A172 (cell line): ENCODE measurements at places on chromosomes 1 and 21.

GRCh38 chr1:198330982-198331615 lies 174.3 kb downstream of the NEK7 start:
- no peak for DNase-seq

- no peak for DNase-seq
Measured at GRCh38 chr1:36359383-36359782, 26.3 kb downstream of the STK40 start.

GRCh38 chr1:159927849-159928431 lies 2.6 kb upstream of the TAGLN2 start:
- no peak for DNase-seq

DNA sequence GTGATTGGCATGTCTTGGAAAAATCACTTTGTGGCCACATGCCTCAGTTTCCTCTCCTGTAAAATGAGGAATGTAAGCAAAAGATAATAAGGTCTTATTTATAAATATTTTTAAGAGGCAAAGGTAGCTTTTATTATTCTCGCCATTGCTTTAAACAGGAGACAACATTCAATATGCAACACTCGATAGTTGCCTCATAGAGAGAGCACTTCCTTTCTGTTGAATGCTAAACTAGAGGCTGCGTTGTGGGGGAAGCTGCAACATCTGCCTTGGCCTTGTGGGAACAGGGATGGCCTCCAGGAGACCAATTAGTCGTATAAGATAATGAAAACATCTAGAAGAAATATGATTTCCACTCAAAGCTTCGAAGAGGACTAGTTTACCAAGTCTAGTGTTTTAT lies 3.5 kb downstream of the OSCP1 start:
- no peak for DNase-seq

- DNase-seq, result no peak
Measured at GRCh38 chr1:43786201-43786958, 79.0 kb downstream of the ST3GAL3 start.

DNA sequence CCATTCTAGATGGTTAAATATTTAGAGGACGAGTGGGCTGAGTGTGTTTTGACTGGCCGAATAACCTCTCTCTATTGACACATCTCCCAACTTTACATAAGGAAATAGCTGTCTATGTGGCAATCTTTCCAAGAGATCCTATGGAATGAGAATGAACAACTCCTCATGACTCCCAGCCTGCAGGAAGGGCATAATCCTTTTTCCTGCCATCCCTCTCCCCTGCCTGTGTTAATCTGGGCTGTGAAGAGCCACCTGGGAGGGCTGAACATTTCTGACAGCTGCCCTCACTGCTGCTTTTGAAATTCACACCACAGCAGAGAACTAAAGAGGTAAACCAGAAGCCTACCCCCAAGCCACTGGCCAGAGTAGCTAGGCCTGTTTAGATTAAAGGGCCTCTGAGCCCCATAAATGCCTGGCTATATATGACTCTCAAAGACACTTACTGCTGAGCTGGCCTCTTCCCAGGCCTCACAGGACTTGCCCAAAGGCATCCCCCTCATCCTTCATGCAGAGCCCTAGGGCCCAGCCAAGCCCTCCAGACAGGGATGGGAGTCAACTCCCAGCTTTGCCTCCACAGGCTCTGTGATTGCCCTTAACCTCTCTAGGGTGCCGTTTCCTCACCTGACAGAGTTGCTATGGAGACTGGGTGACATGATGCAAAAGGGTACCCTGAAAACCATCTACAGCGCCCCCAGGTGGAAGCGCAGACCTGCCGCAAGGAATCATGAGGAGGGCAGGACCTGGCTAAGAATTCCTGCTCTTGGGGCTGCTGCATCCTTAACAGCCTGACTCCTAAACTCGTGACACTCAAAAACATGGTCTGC lies 42.0 kb upstream of the LDLRAP1 start:
- DNase-seq, result no peak

- no peak for DNase-seq
Measured at GRCh38 chr21:28523367-28523766, 469.3 kb downstream of the LTN1 start.

- no peak for DNase-seq
Measured at GRCh38 chr1:161740921-161741320, 8.7 kb upstream of the DUSP12 start.

GRCh38 chr1:237287876-237288521 lies 246.0 kb downstream of the RYR2 start:
- DNase-seq, result no peak

- no peak for DNase-seq
Measured at GRCh38 chr1:44907893-44908292, 64.8 kb upstream of the PTCH2 start.

- DNase-seq, result no peak
Measured at GRCh38 chr21:41011098-41011731, 156.7 kb upstream of the BACE2 start.

DNA sequence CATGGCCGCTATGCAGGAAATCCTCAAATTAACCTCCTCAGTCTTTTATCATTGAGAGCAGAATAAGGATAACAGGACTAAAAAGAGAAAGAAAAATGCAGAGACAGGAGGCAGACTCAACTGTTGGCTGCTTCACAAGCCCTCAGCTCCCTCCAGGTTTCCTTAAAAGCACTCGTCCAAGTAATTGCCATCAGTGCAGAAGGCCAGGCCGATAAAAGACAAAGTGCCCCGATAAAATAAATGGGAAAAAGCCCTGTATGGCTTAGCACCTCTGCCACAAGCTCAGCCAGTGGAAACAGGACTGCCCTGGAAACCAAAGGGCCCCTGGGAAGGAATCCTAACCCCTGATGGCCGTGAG lies 8.1 kb downstream of the S100A6 start:
- DNase-seq, result no peak
